Spleen (tissue), 13 donors: ENCODE measurements at places on chromosomes 5 and 9. TPM values are rescaled to one million over a fixed set of nuclear protein-coding genes. Genes with fewer than 3 reads are reported as not detected.

Gene SEC24A
- total RNA-seq = 35.0 TPM

Gene HAPLN1
- not detected for total RNA-seq

Gene ABCA2
- total RNA-seq = 53.2 TPM

Gene AMBP
- not detected for total RNA-seq

Gene IFNA13
- 1.7 TPM for total RNA-seq

Gene PCDHGA6
- 4.2 TPM for total RNA-seq

Gene EDIL3
- 0.61 TPM for total RNA-seq

Gene LCN12
- 3.1 TPM for total RNA-seq

Gene CTNND2
- 39.6 TPM for total RNA-seq

Gene IL17B
- total RNA-seq = 1.4 TPM

Gene CCDC183
- total RNA-seq = 0.49 TPM

Gene TRPM3
- 1.8 TPM for total RNA-seq
